ENCODE measurements at places on chromosomes 5 and 9.

GRCh38 chr5:131664929-131665328 lies 29.9 kb upstream of the RAPGEF6 start:
- no peak for DNase-seq

DNA sequence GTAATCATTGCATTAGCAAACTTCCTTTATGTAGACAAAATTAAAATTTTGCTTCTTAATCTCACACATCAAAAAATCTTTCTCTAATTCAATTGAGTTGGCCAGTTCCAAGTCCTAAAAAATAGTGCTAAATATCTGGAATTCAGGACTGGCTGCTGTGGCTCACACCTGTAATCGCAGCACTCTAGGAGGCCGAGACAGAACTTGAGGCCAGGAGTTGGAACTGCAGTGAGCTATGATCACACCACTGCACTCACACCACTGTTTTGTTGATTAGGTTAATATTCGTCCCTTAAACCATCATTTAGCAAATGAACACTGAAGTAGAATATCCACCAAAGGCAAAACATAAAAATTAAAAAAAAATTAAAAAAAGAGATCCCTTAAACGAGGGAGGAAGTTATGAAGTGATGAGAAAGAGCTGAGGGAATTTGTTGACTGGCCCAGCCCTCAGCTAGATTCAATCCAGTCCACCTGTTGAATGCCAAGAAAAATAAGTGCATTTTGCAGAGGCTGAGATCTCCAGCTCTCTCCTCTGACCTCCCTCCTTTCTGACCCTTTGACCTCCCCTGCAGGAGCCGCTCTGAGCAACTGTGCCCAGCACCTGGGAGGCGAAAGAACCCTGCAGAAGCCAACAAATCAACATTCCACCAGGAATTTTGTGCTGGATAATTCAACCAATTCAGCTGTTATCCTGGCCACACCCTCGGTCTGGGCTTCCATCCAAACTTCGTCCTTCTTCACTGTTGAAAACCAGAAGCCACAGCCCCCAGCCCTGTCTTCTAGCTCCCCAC lies 96.8 kb downstream of the OR2K2 start:
- DNase-seq: no peak

- DNase-seq: no peak
Observed at GRCh38 chr9:127588740-127589506, 23.2 kb upstream of the STXBP1 start.

- no peak for DNase-seq
Observed at GRCh38 chr9:93630806-93631411, 54.5 kb downstream of the PHF2 start.

Data from foreskin keratinocyte (primary cell).